Stimulated activated naive CD4-positive, alpha-beta T cell treated with Interleukin-2 at 50 U/mL for 16 hours (primary cell): ENCODE measurements at places on chromosomes 1 and 21.
A peak's percentile ranks its signal among the peaks of the same experiment; 100 is the strongest.

DNA sequence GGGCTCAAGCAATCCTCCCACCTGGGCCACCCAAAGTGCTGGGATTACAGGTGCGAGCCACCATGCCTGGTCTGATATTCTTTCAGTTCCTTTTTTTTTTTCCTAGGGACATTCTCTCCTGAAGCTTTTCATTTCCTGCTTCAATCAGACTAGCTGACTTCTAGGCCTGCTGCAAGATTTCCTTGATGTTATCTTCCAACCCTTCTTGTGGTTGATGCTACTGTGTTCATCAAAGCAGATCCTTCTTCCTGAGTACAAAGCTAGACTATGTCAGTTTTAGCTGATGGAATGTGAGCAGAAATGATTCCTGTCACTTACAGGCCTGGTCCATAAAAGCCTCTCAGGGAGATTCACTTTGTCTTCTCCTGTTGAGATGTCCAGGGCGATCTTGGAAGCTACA, 146.4 kb downstream of the CDC7 start:
- DNase-seq = no peak

DNA sequence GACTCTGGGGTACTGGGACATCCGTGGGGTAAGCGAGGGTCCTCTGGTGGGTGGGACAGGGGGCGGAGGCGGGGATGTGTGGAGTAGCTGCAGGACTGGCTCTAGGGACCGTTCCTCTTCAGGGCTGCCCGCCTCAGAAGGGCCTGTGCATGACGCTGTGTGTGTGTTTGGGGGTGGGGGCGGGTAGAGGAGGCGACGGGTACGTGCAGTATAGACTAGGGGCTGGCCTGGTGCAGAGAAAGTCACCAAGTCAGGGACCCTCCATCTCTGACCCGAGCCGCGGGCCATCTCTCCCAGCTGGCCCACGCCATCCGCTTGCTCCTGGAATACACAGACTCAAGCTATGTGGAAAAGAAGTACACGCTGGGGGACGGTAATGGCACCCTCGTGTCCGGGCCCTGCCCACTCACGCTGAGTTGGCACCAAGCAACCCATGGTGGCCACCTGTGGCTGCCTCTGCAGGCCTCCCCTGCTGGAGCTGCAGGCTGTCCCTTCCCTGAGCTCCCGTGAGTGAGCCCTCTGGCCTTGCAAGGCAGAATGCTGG, 342 bp downstream of the GSTM5 start:
- no peak for DNase-seq

GRCh38 chr1:25685211-25685750, 68.7 kb downstream of the MAN1C1 start:
- no peak for DNase-seq

DNA sequence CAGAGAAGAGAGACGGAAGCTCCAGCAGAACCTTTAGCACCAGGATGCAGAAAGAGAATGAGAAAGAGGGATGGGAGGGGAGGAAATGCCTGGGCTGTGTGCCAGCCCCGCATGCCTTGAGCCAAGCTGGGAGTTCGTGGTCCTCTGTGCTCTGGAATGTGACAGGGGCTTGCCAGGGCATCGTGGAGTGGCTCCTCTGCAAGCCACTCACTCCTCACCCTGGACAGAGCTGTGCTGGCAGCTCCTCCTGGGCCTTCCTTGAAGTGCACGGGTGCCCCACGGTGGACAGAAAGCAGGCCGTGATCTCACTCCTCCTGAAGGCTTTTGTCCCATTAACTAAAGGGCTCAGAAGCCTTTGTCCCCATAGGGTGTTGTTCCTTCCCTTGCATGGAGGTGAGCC, 34.8 kb upstream of the PRELP start:
- no peak for DNase-seq

DNA sequence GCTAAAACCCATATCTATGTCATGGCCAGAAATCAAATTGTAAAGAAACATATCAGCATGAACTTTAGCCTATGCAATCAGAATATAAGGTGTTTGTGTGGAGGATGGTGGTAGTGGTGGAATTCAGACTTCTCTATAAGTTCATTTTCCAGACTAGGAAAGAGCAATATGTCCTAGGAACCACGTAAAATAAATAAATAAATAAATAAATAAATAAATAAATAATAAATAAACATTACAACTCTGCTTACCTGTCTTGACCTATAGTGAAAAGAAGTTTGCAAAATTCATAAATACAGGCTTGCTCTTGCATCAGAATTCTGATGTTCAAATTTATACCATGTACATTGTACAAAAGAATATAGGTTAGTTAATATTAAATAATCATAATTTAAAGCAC, 1382.6 kb upstream of the ADGRL2 start:
- DNase-seq = no peak

- peak; percentile 64 for DNase-seq
Measured at GRCh38 chr21:44949779-44950198, 10.0 kb downstream of the SLX9 start.

GRCh38 chr1:243244432-243244841, 10.6 kb downstream of the CEP170 start:
- no peak for DNase-seq
